ENCODE measurements at places on chromosomes 11 and 22.

DNA sequence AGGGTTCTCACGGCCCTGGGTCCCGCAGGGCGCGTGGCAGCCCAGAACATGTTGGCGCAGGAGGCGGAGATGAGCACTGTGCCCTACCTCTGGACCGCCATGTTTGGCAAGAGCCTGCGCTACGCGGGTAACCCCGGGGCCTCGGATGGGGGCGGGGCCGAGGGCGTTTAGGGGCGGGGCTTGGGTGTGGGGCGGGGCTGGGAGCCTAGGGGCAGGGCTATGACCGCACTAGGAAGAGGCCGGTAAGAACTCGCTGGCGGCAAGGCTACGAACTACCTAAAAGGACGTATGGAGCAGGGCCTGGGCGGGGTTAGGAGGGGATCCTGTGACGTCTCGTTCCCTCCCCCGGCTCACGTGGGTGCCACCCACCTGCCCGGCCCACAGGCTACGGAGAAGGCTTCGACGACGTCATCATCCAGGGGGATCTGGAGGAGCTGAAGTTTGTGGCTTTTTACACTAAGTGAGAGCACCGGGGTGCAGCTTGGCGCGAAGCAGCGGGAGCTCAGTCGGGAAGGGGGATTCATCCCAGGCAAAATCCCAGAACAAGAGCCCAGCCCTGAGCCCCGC is 2.8 kb upstream of the LZTR1 start:
- DNase-seq, result peak; percentile 43

DNA sequence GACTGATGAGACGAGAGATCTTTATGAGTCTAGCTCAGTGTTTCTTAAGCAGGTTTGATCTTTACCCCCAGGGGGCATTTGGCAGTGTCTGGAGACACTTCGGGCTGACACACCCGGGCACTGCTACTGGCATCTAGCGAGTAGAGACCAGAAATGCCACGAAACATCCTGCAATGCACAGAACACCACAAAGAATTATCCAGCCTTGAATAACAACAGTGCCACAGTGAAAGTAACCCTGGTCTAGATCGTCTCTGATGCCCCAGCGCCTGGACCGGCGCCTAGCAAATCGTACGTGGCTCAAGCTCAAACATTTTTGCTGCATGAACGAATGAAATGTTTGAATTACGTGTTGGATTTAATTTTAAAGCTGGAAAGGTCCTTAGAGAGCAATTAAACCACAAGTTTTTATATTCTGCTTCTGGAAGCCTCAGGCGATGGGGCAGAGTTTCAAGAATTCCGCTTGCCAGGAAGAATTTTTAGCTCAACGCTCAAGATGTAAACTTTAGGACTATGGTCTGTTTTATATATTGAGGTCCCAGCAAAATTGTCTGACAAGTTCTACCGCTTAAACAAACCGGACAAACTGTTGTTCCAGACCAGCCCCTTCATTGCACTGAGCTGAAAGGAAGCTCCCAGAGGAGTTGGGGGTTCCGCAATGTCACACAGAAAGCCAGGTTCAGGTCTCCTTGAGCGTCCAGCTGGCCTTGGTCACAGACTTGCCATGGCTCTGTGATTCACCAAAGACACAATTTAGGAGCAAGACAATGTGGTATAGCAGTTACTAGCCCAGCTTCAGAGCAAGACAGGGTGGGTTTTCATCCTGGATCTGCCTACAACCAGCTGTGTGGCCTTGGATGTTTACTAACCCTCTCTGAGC is 44.2 kb upstream of the SMTN start:
- no peak for DNase-seq

GRCh38 chr22:19970479-19971275 is 29.1 kb upstream of the TXNRD2 start:
- DNase-seq, result peak; percentile 71

- no peak for DNase-seq
Observed at GRCh38 chr11:122253589-122254231, 137.7 kb upstream of the BLID start.

DNA sequence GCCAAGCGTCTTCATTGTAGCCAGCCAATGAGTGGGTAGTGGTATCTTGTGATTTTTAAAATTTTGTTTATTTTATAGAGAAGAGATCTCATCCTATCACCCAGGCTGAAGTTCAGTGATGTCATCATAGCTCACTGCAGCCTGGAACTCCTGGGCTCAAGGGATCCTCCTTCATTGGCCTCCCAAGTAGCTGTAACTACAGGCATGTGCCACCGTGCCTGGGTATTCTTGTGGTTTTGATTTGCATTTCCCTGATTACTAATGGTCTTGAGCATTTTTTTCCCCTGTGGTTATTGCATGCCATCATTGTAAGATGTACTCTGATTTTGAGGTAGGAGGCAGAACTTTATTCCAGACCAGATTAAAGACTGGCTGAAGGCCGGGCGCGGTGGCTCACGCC is 2.4 kb upstream of the DENND6B start:
- DNase-seq, result no peak

- DNase-seq, result no peak
Observed at GRCh38 chr11:123183391-123184099, 11.5 kb downstream of the CLMP start.

- no peak for DNase-seq
Observed at GRCh38 chr11:11478687-11479086, 125.6 kb upstream of the CSNK2A3 start.

GRCh38 chr22:21602579-21602978 is 27.2 kb downstream of the YDJC start:
- DNase-seq, result no peak

DNA sequence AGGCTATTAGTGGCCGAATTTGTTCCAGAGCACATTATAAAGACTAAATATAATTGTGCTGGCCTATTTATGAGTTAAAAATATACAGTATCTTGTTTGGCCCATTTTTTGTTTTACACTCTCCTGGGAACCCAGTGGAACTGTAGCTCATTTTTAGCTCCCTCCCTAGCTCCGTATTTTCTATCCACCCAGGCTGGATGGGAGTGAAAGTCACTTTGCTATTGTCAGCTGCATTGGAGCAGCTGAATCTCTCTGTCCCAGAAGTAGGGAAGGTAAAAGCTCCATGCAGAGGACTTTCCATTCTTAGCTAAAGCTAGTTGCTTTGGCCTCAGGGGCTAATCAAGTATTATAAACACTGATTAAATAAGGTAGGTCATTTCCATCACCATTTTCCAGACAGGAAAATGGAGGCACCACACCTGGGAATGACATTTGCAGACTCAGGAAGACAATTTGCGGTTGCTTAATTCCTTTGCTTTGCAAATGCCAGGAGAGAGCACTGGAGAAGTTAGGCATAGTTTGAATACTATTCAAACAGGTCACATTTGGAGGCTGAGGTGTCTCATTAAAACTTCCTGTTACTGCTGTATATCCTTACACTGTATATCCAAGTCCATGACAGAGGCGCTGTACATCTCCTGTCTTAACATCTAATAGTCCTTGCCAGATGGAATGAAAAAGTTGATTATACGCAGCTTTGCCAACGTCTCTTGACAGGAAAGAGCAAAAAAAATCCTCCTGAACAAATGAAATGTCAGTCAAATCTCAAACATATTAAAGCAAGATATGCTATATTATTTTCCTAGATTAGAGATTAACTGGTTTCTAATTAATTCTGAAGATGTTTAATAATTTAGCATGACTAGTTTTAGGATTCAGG is 338.1 kb upstream of the KIRREL3 start:
- DNase-seq, result no peak

- DNase-seq, result no peak
Observed at GRCh38 chr11:111944651-111945051, 7.5 kb downstream of the DIXDC1 start.

GRCh38 chr11:76794371-76795289 is 11.5 kb downstream of the TSKU start:
- DNase-seq, result no peak

- DNase-seq, result no peak
Observed at GRCh38 chr22:28833276-28833923, 33.0 kb upstream of the XBP1 start.

DNA sequence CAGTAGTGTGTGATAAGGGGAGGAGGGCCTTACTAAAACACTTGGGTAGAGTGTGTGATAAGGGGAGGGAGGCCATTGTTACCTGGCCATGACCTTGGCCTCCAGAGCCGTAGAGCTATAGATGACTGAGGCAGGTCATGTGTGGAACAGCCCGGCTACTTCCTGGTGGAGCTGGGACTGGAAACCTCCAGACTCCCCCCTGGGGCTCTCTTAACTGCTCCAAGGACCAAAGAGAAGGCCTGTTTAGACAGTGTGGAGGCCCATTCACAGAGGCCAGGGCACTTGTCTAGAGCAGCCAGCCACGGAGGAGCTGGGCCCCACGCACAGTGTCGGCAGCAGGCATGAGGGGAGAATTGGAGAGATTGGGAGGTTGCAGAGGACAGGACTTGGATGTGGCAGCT is 12.5 kb upstream of the MICALL1 start:
- no peak for DNase-seq

DNA sequence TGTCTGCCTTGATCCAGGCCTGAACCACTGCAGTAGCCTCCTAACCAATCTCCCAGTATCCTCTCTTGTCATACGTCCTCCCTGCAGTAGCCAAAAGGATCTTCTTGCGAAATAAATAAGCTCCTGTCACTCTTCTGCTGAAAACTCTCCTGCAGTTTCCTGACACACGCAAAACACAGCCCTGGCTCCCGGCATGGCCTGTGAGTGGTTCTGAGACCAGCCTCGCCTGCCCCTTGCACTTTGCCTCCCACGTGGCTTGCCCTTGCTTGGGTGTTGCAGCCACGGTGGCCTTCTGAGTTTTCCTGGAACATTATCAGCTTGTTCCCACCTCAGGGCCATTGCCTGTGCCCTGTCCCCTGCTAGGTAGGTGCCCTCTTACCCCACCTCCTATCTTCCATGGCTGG is 7.2 kb downstream of the ZC3H7B start:
- no peak for DNase-seq

DNA sequence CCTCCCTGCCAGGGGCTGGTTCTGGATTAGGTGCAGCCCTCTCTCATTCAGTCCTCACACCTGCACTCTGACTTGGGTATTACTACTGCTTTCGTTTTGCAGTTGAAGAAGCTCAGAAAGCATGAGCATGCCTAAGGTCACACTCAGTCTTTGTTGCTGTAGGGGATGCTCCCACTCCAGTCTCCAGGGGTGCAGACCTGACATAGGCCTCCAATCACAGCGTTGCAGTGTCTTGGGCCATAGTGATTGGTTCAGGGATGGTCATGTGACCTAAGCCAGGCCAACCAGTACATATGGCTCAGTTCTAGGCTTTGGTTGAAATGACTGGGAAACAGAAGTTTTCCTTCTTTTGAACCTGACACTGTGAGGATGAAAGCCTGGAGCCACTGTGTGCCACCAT is 61.7 kb downstream of the FBXO7 start:
- DNase-seq, result no peak

- DNase-seq, result no peak
Observed at GRCh38 chr11:86108890-86109638, 40.2 kb upstream of the PICALM start.

DNA sequence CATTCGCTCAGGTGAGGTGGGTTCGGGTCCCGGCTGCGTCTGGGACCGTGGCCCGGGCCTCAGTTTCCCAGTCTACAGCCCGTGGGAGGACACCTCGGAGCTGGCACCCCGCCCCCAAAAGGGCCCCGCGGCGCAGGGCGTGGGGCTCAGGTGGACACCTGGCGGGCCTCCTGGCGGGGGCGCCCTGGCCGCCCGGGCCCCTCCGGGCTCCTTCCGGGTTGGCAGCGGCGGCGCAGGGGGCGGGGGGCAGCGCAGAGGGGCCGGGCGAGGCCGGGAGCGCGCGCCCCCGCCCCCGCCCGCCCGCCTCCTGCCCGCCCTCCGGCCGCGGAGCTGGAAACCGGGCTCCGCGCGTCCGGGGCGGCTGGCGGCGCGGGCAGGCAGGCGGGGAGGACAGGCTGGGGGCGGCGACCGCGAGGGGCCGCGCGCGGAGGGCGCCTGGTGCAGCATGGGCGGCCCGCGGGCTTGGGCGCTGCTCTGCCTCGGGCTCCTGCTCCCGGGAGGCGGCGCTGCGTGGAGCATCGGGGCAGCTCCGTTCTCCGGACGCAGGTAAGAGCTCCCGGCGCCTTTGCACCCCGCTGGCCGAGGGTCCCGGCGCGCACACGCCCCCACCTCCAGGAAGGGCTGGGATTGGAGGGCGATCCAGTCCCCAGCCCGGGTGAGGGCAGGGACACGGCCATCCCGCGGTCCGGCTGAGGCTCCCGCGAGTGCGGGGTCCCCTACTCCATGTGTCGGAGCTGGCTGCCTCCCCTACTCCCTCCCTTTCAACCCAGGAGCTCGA is at the start of gene EMID1:
Gene EMID1, plus strand, starts transcription at position 303 of the 778 bp plus-strand sequence. Its CDS starts 143 bp downstream, at position 446.
- peak; percentile 13 for DNase-seq

DNA sequence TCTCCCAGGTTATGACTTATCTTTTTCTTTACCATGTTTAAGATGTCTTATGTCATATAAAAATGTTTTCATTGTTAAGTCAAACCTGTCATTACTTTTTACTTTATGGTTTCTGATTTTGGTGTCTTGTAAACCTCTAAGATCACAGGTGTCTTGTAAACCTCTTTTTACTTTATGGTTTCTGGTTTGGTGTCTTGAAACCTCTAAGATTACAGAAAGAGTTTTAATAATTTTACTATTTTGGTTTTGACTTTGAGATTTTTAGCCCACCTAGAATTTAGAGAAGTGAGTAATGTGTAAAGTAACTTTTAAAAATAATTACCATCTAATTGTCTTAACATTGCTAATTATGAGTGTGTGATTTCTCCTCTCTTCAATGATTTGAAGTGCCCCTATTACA is 2.6 kb downstream of the CSF2RB start:
- DNase-seq, result no peak

- no peak for DNase-seq
Observed at GRCh38 chr11:94519478-94520084, 7.3 kb downstream of the C11orf97 start.

- no peak for DNase-seq
Observed at GRCh38 chr11:63791495-63792167, 21.6 kb upstream of the SPINDOC start.

- no peak for DNase-seq
Observed at GRCh38 chr22:41772198-41772597, 28.3 kb upstream of the CCDC134 start.

DNA sequence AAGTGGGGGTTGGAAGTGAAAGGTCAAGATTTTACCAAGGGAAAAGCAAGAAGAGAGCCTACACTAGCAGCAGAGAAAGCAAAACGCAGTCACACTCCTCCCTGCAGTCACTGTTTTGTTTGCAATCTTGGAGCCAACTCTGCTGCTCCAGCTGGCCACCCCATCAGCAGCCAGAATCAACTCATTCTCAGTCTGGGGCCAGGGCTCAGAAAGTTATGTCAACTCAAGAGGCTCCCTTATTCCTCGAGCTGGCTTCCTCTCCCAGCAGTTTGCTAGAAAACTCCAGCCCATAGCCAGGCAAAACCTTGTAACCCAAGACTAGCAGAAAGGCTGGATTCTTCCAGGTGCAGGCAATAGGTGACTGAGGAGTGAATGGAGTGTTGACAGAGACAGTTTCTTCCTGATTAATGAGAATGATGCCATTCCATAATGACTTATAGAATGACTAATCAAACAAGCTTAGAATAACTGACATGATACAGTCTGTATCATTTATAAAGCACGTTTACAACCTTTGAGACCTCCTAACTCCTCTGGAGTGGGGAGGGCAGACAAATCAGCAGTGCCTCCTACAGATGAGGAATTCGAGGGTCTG is 53.4 kb downstream of the P4HA3 start:
- DNase-seq, result no peak

DNA sequence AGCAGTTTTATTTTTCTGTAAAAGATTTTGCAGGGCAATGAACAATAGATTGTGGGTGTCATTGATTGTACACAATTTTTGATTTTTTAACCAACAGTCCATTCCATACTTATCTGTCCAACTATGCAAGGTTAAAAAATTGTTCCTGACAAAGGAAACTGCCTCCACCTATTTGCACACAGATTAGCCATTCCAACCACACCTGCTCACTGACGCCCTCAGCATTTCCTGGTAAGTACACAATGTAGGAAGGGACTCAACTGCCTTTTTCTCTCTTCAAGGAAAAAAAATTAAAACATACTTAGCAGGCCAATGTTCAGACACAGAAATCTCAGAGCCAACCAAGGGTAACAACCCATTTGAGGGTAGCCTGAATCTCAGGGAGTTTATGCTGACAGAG is 4.3 kb upstream of the FUT4 start:
- DNase-seq, result no peak
